ENCODE measurements at places on chromosomes 3 and 15.

DNA sequence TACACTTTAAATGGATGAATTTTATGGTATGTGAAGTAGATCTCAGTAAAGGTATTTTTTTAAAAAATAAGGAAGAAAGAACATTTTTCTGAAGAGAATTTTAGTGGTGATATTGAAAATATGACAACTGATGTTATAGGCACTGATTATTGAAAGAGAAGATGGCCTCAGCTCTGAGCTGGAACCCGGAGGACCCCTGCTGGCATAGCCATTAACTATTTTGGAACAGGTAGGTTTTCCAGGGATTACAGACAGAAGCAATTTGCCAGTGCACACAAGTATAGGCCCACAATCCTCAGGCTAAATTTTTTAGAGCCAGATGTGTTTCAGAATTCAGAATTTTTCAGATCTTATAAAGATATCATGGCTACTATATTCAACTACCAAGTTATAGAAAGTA, 315.9 kb upstream of the GPR149 start:
- peak; percentile 32 for DNase-seq

GRCh38 chr15:67456677-67457529, 64.0 kb upstream of the C15orf61 start:
- DNase-seq = peak; percentile 67

DNA sequence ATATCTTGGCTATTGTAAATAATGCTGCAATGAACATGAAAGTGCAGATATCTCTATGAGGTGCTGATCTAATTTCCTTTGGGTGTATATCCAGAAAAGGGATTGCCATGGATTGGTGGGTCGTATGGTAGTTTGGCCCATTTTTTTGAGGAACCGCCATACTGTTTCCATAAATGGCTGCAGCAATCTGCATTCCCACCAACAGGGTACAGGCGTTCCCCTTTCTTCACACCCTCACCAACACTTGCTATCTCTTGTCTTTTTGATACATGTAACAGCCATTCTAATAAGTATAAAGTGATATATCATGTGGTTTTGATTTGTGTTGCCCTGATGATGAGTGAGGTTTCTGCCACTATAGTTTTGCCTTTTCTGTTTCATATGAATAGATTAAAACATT, 146.7 kb downstream of the NR2F2 start:
- DNase-seq = no peak

DNA sequence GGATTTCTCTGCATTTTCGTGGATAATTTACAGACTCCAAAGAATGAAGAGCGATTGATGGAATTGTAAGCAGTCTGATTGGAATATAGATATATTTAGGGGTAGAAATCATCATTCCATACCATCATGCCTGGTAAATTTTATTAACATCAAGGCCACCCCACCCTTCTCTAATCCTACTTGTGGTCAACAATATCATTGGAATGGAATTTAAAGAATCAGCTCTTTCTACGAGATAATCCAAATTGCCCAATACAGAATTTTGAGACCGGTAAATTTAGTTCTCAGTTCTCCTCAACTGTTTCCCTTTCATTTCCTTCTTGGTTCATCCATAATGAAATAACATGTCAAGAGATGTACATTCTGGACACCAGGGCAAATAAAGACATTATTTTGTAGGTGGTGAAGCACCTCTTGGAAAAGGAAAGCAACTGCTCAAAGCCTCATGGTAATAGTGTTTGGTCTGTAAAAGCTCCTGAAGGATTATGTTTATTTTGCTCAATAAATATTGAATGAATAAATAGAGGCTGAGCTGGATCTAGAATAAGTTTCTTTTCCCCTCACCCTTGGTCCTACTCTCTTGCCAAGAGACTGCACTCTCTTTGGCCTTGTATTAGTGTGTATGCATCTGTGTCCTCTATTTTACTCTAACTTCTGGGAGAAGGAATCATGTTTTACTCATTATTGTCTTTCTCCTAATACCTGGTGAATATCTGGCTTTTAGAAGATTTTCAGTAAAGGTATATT, 133.7 kb upstream of the BCL6 start:
- no peak for DNase-seq

DNA sequence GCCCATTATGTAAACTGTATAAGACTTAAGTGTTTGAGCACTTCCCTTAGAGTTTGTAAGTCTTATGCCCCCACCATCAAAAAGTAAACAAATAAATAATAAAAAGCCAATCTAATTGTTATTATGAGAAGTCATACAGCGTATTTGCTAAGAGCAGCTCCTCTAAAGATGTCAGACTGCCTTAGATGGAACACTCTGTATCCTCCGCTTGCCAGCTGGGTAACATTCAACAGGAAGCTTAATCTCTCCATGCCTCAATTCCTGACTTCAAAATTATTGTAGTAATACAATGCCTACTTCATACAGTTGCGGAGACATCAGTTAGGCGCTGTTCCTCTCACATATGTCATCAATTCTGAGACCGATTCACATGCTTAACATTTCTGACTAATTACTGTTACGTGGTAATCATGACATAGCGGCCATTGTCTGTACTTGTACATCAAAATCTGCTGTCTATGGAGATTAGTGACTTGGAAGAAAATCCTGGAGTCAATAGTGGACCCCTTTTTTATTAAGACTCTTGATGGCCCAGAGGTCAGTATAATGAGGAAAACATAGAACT, 417.7 kb downstream of the LPP start:
- DNase-seq = no peak

GRCh38 chr3:126850370-126851085, 132.4 kb upstream of the PLXNA1 start:
- DNase-seq = peak; percentile 87

GRCh38 chr3:174541708-174542315, 317.3 kb upstream of the NAALADL2 start:
- no peak for DNase-seq

GRCh38 chr3:170634663-170635384, 48.9 kb upstream of the SLC7A14 start:
- DNase-seq = no peak
